Stimulated activated CD4-positive, alpha-beta T cell treated with anti-CD3 and anti-CD28 coated beads, Interleukin-12 subunit alpha, Interleukin-12 subunit beta, amount 100 ng/mL, for 48 hours (primary cell): ENCODE measurements at places on chromosomes 16 and 17.

DNA sequence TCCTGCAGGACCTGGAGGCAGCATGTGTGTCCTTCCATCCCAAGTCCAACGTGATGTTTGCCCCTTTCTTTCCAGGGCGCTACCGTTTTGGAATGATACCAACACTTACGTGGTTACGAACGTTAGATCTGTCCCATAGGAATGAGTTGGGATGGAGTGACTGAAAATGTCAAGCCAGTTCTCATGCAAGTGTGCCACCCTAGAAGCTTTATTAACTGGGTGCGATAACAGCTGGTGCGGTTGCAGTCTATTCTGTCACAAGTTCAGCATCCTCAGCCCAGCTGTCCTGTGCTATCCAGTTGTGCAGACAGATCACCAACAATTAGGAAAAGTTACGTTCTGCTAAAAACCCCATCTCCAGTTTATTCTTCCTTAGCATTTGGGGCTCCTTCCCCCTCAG is 52.5 kb downstream of the BANP start:
- no peak for DNase-seq

GRCh38 chr17:62981933-62982332 is 15.9 kb downstream of the TANC2 start:
- no peak for DNase-seq

DNA sequence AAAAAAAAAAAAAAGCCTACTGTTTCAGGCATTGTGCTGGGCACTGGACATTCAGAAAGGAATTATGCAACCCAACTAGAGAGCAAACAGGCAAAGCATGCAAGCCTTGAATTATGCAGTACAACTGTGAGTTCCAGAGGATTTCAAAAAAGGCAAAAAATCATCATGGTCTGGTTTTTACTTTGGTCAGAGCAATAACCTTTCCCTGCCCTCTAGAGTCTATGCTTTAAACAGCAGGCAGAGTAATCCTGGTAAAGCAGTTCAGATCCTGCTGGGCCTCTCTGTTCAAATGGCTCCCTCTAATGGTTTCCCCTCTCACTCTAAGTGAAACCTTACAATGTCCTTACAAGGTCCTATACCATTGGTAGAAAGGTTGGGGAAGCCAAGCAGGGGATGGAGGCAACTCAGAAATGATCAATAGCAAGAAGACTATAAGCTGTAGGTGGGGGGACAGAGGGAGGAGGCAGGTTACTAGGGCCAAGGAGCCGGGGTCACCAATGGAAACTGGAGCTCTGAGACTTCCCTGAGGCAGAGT is 4.6 kb upstream of the TAF15 start:
- DNase-seq: no peak

DNA sequence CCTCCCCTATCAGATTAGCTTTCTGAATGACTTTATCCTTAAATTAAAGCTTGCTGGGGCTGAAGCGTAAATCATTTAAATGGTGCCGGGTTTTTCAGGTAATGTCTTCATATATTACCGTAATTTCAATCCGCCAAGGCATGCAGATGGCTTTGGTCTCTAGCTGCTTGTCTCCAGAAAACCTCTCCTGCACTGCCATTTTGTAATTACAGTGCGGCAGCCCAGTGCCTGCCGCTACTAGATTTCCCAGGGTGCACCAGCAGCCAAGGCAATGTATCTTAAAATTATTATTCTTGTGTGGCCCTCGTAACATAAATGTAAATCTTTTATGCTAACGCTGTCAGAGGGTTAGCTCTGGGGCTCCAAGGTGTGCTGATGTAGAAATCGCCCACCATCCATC is 208.5 kb downstream of the TMEM114 start:
- no peak for DNase-seq

- DNase-seq: no peak
Measured at GRCh38 chr17:68801335-68802247, 153.6 kb downstream of the ABCA8 start.

DNA sequence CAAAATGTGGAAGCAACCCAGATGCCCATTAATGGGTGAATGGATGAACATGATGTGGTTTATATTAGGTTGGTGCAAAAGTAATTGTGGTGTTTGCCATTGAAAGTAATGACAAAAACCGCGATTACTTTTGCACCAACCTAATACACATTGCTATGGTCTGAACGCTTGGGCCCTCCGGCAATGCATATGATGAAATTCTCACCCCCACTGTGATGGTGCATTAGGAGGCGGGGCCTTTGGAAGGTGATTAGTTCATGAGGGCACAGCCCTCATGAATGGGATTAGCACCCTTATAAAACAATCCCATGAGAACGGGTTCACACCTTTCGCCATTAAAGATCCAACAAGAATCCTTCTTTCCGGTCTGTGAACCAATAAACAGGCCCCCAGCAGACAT is 25.3 kb upstream of the PRM1 start:
- no peak for DNase-seq

DNA sequence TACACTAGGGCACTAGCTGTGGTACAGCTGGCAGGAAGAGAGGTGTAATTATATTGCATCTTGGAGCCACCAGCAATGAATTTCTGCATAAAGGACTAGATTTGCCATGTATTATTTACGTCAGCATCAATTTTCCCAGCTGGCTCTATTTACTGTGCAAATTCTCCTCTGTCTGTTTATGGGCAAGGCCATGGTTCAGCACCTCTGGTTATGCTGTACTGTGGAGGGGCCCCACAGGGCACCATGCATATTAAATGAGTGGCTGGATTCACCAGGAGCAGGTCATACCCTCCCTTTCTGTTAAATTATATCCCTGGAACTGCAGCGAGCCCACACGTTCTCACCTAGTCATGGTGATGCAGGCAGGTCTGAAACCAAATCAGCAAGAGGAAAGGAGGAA is 19.8 kb downstream of the RAD51D start:
- DNase-seq: no peak

DNA sequence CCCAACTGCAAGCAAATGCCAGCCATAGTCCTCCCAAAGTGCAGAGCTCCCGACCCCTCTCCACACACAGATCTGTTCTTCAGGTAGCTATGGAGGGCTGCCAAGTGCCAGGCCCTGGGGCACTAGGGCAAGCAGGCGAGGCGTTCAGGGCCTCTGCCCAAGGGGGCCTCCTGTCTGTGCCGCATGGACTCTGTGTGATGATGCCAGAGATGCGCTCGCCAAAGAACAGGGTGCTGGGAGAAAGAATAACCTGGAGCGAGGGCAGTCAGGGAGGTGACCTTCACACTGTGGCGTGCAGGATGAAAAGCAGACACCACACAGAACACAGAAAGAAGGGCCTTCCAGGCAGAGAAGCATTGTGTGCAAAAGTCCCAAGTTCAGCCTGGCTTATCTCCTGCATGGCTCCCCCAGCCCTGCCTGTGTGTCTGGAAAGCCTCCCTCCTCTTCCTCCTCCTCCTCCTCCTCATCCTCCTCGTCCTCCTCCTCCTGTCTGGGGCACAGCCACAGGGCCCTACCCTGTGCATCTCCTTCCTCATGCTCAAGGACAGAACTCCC is 44.2 kb downstream of the PEMT start:
- DNase-seq: no peak

- no peak for DNase-seq
Measured at GRCh38 chr16:21075252-21075651, 75.4 kb downstream of the DNAH3 start.

DNA sequence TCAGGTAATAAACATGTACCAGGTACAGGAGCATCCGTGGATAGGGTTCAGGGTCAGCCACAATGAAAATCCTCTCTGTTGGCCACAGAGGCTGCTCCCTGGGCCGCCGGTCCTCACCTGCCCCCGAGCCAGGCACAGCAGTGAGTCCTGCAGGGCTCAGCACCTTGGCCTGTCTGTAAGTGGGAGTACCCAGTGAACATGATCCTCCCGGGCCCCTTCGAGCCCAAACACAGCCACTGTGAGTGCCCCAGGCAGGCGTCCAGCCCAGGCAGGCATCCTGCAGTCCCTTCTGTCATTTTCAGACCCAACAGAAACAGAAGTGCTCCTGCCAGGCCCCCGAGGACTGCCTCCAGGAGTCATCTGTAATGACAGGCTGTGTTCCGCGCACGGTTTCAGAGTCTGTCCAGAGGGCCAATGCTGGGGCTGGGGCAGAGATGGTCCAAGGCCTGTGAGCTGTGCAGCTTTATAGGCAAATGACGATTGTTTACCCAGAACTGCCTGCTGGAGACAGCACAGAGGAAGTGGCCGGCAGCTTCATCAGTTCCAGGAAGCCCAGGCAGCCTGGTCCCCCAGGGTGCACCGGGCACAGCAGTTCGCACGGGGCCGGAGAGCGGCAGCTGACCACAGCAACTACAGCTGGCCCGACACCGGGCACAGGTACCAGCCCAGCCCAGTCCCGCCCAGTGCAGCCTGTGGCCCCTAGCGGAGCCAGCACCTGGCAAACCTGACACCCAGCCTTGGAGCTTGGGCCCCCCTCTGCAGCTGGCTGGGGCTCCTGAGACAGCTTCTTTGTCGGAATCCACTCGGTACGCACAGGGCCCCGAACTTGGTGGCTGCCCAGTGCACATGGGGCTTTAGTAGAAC is 13.2 kb downstream of the SLC7A5 start:
- no peak for DNase-seq

DNA sequence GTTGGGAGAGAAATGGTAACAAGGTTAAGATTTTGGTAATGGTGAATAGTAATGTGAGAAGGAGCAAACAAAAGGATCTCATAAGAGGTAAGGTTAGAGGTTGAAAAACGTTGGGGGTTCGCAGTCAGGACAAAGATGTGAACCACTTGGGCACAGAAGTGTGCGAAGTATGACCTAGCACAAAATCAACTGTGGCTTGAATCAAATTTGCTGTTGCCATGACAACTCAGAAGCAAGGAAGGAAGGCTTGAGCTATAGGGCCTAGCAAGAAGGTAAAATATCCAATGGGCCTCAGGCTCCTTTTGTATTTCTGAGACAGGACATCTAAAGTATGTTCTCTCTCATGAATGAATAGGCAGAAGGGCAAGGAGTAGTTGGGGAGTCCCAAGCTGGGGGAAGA is 24.5 kb upstream of the TEKT1 start:
- DNase-seq: no peak

DNA sequence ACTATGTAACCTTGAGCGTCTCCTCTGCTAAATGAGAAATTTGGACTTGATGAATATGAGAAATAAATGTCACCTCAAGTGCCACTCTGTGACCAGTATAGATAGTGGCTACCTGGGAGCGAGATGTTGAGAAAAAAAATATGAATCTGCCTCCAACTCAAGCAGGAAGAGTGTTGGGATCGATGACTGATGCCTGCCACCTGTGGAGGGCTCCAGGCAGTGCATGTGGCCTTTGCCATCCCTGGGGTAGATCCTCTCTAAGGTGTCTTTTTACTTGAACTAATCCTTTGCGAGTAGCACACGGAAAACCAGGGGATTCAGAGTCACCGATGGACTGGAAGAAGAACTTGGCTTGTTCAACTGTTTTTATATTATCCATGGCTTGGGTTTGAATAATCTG is 9.4 kb downstream of the CCDC182 start:
- DNase-seq: no peak

DNA sequence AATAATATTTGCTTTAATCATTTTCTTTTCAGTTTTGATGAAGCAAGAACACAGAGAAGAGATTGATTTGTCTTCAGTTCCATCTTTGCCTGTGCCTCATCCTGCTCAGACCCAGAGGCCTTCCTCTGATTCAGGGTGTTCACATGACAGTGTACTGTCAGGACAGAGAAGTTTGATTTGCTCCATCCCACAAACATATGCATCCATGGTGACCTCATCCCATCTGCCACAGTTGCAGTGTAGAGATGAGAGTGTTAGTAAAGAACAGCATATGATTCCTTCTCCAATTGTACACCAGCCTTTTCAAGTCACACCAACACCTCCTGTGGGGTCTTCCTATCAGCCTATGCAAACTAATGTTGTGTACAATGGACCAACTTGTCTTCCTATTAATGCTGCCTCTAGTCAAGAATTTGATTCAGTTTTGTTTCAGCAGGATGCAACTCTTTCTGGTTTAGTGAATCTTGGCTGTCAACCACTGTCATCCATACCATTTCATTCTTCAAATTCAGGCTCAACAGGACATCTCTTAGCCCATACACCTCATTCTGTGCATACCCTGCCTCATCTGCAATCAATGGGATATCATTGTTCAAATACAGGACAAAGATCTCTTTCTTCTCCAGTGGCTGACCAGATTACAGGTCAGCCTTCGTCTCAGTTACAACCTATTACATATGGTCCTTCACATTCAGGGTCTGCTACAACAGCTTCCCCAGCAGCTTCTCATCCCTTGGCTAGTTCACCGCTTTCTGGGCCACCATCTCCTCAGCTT is 45.0 kb downstream of the ESRP2 start:
- no peak for DNase-seq

DNA sequence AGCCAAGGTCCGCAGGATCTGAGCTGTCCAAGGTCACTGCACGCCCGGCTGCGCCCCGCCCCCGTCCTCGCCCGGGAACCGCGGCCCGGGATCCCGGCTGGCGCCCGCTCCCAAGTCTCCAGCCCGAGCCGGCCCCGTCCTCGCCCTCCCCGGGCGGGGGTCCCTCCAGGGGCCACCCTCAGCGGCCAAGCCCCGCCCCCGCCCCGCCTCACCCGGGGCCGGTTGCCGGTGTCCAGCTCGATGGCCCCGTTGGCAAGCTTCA is 216 bp downstream of the VPS9D1 start:
- no peak for DNase-seq

DNA sequence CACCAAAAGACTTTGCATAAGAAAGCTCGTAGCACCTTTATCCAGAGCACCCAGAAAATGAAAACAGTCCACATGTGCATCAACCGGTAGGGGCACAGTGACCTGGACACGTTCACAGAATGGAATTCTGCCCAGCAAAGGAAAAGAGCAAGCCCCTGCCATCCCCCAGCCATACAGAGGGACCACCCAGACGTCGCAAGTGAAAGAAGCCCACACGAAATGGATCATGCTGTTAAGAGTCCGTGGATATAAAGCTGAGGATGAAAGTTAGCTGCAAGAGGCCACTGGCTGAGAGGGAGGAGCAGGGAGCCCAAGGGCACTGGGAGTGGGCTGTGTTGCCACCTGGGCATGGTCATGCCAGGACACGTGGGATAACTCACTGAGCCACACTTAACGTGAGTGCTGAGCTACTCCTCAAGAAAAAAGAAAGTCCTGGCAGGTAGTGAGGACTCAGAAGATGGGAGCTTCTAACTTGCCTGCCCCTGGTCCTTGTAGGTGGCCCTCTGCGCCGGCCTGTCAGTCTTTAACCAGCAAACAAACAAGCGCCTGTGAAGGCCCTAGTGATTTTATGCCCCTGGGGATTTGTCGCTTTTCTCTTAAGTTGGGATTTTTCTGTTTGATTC is 190.7 kb downstream of the C16orf95 start:
- DNase-seq: no peak

DNA sequence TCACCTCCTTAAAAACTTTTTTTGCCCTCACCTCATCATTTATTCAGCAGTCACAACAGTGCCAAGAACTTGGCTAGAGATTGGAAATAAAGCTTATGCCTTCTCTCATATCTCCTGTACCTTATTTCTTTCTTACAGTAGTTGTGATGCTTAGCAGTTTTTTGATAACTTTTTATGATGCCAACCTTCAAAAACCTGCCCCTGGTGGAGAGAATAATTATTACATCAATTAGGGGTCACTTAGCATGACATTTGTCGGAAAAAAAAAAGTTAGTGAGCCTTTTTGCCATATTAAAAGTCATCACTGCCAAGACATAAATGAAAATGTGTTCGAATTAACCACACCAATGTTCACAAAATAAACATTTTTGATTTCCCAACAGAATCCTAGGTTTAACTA is 296.6 kb downstream of the WWOX start:
- DNase-seq: no peak

- DNase-seq: no peak
Measured at GRCh38 chr17:17084317-17084835, 42.1 kb downstream of the MPRIP start.

GRCh38 chr17:58249270-58250133 is 11.1 kb downstream of the LPO start:
- peak; percentile 69 for DNase-seq
